ENCODE measurements at places on chromosomes 11 and 22. TPM values are rescaled to one million over a fixed set of nuclear protein-coding genes. Genes with fewer than 3 reads are reported as not detected.

APOBEC3H gene
- 0.67 TPM for total RNA-seq

C11orf86 gene
- not detected for total RNA-seq

MFNG gene
- 89.9 TPM for total RNA-seq

EFCAB6 gene
- 0.36 TPM for total RNA-seq

ZNF280A gene
- total RNA-seq, result not detected

FAT3 gene
- total RNA-seq, result not detected

KRTAP5-8 gene
- total RNA-seq, result not detected

NRXN2 gene
- total RNA-seq, result 0.31 TPM

GPHA2 gene
- 0.49 TPM for total RNA-seq

DDI1 gene
- not detected for total RNA-seq

GGTLC2 gene
- total RNA-seq, result not detected

KCNJ4 gene
- not detected for total RNA-seq

BTG4 gene
- total RNA-seq, result not detected

TMPRSS5 gene
- total RNA-seq, result 0.81 TPM

GGT5 gene
- not detected for total RNA-seq

YAP1 gene
- total RNA-seq, result not detected

MYOD1 gene
- not detected for total RNA-seq

MRPL40 gene
- 11.3 TPM for total RNA-seq

CCDC15 gene
- total RNA-seq, result 0.89 TPM

PGR gene
- not detected for total RNA-seq

DMC1 gene
- total RNA-seq, result 0.95 TPM

APOBEC3G gene
- total RNA-seq, result 20.6 TPM

TRIM29 gene
- not detected for total RNA-seq

GTSE1 gene
- 0.89 TPM for total RNA-seq

DSCAML1 gene
- 0.22 TPM for total RNA-seq

LRRC56 gene
- total RNA-seq, result 2.4 TPM

BAIAP2L2 gene
- total RNA-seq, result 0.45 TPM

SLC5A12 gene
- total RNA-seq, result not detected

SCN4B gene
- total RNA-seq, result not detected

NFRKB gene
- 64.5 TPM for total RNA-seq

OR8G5 gene
- total RNA-seq, result not detected

FGF3 gene
- total RNA-seq, result not detected

LRRC55 gene
- total RNA-seq, result not detected

SLC5A4 gene
- total RNA-seq, result not detected

TRIM49D1 gene
- total RNA-seq, result not detected

PRRG4 gene
- total RNA-seq, result not detected

OR4A16 gene
- not detected for total RNA-seq

OR5M10 gene
- total RNA-seq, result not detected

DDX25 gene
- total RNA-seq, result not detected

OR2D2 gene
- total RNA-seq, result not detected

DERL3 gene
- 0.98 TPM for total RNA-seq

CYTH4 gene
- total RNA-seq, result 138 TPM

GLYAT gene
- total RNA-seq, result not detected

OR8D4 gene
- total RNA-seq, result not detected

PIH1D2 gene
- not detected for total RNA-seq

PARVA gene
- 0.98 TPM for total RNA-seq

FGF19 gene
- not detected for total RNA-seq

DYNC2H1 gene
- 3.2 TPM for total RNA-seq

HOATZ gene
- not detected for total RNA-seq

C11orf54 gene
- 6.8 TPM for total RNA-seq

FOLR2 gene
- not detected for total RNA-seq

C11orf52 gene
- not detected for total RNA-seq

ACTN3 gene
- 0.22 TPM for total RNA-seq

ARHGAP8 gene
- 6.3 TPM for total RNA-seq

MPZL2 gene
- total RNA-seq, result 0.95 TPM

ALKBH3 gene
- 16.7 TPM for total RNA-seq
